ENCODE measurements at places on chromosomes 7 and 10.

DNA sequence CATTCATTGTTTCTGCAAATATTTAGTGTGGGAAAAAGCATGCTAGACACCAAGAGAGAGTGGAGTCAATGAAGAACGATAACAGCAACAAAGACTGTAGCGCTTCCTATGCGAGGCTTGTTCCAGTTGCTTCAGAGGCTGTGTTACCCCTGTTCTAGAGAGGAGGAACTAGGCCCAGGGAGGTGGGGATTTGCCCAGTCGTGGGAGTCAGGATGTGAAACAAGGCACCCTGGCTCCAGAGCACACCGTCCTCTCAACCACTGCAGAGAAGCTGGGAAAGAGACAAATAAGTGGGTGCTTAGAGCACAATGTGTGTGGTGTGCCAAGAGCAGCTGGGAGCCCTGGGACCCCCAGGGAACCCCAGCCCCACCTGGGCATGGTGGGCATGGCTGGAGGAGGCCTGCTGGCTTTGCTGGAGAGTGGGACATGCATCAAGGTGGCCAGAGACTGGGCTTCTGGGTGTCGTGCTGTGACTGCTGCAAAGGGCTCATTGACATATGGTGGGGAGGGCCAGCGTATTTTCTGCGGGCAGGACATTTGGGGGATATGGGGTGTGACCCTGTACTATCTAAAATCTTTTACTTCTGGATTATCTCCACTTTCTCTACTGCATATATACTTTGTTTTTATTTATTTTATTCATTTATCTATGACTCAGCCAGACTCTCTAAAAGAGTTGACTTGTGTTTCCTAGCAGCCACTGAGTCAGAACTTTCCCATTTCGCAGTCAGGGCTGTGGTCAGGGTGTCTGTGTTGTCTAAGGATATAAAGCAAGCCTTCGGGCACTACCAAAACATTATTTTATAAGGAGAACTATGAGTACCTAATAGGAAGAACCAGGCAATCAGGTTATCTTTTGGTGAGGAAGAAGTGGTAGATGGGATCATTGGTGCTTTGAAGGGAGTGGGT lies 95.4 kb downstream of the TCF7L2 start:
- no peak for DNase-seq

DNA sequence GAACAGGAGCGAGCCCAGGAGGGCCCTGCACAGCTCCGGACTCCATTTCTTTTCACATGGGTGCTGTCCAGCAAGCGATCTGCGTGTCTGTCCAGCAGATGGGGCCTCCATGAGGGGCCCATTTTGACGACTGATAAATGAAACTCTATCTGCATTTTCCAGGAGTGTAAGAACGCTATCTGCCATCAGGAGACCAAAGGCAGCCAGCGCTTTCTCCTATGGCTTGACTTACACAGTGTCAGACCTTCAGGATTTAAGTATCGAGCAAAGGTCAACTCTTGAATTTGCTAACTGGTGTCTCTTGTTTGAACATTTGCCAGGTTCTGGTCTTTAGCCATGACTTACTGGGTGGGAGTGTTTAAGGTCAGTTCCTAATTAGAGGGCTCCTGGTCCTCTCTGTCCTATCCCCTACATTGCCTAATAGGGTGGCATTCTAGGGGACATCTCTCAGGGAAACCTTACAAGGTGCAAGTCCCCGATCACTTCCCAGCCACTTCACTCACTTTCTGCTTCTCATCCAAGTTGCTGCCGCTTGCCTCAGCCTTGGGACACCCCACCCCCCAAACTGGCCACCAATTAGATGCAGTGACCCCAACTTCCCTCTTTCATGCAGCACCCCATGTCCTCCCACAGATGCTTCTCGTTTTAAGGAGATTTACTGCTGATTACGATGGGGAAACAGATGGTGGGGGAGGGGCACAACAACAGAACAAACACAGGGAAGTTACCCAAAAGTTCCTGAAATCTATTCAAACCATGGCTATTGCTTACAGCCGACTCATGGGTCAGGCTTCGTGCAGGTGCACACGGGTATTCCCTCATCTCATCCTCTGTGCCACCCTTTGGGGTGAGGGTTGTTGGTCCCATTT lies 20.0 kb downstream of the VSIR start:
- peak; percentile 40 for DNase-seq

GRCh38 chr7:82044497-82045080 lies 274.7 kb upstream of the HGF start:
- no peak for DNase-seq

GRCh38 chr10:37856881-37857286 lies 526 bp downstream of the ZNF248 start:
- DNase-seq: peak; percentile 34

GRCh38 chr10:3395041-3395440 lies 222.5 kb upstream of the PITRM1 start:
- no peak for DNase-seq

GRCh38 chr7:6164491-6164890 lies 107.9 kb downstream of the CYTH3 start:
- DNase-seq: no peak

- DNase-seq: no peak
These were observed 475.8 kb upstream of the C7orf33 start for GRCh38 chr7:148114804-148115203.

GRCh38 chr10:127033216-127034033 lies 128.2 kb downstream of the DOCK1 start:
- DNase-seq: no peak

DNA sequence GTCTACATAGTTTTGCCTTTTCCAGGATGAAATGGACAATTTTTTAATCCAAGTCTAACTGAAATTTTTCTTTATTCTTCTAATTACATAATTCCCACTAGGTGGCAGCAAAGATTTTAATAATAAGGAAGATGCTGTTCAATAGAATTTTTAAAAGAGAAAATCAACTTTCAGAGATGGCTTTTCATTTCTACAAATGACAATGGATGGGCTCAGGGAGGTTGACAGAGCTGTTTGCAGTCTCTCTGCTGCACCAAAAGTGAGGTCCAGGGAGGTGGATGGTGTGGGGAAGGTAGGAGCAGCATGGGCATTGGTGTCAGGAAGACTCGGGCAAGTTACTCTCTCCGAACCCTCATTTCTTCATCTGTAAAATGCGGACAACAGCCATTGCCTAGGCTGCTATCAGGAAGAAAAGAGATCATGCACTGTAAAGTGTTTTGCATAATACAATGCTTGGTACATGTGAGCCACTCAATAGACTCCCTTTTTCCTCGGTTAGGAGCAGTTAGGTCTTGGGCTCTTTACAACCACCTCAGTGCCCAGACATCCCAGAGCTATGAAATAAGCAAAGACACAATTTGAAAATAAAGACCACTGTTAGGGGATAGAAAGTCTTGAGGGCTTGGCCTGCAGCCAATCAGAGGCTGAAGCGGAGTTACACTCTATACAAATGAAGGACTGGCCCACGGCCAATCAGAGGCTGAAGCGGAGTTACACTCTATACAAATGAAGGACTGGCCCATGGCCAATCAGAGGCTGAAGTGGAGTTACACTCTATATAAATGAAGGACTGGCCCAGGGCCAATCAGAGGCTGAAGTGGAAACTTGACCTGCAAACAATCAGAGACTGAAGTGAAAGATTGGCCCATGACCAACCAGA lies 107.1 kb downstream of the ABLIM1 start:
- DNase-seq: peak; percentile 34

DNA sequence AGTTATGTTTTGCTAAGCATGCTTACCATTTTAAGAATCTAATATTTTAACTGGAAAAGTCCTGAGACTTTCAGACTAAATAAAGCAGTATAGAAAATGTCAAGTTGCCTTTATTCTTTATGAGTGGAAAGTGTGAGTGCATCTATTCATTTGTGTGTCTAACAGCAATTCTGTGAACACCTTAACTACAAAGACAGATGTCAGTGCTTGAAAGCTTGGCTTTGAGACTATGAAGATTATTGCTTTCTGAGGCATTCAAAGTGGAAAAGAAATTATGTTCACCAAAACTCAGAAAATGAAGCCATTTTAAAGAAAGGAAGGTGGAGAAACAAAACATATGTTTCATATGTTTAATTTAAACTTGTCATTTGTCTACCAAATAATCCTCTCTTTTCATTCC lies 294.5 kb upstream of the SEMA3C start:
- no peak for DNase-seq

GRCh38 chr7:2521341-2521745 lies 1.8 kb downstream of the LFNG start:
- no peak for DNase-seq

DNA sequence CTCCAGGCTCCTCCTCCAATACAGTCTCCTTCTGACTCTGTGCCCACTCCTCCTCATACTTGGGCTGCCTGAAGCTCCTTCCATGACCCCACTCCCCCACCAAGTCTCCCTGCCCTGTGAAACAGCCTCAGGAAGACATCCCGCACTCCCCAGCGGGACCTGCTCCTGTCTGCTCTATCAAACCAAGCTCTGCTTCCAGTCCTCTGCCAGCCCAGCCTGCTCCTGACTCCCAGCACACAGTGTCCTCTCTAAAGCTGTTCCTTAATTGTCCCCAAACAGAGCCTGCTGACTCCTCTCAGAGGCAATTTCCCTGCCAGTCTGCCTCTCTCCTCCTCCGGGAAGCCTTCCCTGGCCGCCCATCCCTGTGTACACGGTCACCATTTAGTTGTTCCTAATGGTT lies 9.9 kb downstream of the POLL start:
- no peak for DNase-seq

- no peak for DNase-seq
These were observed 58.2 kb upstream of the YAE1 start for GRCh38 chr7:39507866-39508551.

- DNase-seq: no peak
These were observed 21.2 kb upstream of the UCN3 start for GRCh38 chr10:5343561-5343960.

DNA sequence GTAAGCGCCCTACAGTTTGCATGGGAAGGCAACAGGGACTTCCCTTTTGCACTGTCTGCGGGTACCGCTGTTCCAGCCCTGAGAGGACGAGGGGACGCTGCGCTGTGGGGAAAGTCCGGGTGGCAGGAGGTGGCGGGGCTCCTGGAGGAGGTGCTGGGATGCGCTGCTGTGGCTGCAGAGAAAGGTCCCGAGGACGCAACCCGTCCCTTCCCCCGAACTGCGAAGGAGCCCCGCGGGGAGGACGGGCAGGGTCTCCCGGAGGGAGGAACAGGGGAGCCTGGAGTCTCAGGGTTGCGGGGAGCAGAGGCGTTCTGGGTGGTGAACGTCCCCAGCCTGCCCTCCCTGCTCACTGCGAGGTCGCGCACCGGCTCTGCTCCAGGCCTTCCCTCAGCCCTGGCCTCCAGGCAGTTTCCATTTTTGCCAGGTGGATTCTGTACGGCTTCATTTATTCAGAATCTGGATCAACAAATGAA lies 91.6 kb downstream of the CXCL12 start:
- no peak for DNase-seq

- DNase-seq: no peak
These were observed 244.2 kb upstream of the IGFBP3 start for GRCh38 chr7:46165276-46165675.

- no peak for DNase-seq
These were observed 201.4 kb downstream of the INHBA start for GRCh38 chr7:41501466-41501865.

GRCh38 chr7:2754086-2754485 lies 66.1 kb downstream of the AMZ1 start:
- DNase-seq: no peak

DNA sequence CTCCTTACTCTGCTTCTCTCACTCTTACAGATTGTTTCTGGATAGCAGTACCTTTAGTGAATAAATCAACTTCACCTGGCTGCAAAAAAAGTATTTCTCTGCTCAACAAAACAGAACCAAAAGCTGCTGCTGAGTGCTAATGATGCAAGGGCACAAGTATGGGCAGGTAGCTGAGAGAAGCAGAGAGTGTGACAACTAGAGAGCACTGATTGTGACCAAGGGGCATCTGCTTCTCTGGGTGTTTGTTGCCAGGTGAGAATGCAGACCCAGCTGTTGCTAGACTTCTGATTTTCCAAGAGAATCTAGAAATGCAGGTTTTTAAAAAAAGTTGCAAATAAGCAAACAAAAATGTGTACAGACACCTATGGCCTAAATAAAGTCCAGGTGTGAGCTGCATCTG lies 25.3 kb upstream of the PPIF start:
- DNase-seq: no peak

GRCh38 chr7:154569916-154570315 lies 433.0 kb downstream of the PAXIP1 start:
- no peak for DNase-seq

GRCh38 chr10:127266431-127266830 lies 70.0 kb upstream of the INSYN2A start:
- DNase-seq: no peak

- DNase-seq: no peak
These were observed 57.0 kb downstream of the ELFN1 start for GRCh38 chr7:1727079-1727478.

- DNase-seq: no peak
These were observed 760 bp upstream of the PRAP1 start for GRCh38 chr10:133346413-133346812.

DNA sequence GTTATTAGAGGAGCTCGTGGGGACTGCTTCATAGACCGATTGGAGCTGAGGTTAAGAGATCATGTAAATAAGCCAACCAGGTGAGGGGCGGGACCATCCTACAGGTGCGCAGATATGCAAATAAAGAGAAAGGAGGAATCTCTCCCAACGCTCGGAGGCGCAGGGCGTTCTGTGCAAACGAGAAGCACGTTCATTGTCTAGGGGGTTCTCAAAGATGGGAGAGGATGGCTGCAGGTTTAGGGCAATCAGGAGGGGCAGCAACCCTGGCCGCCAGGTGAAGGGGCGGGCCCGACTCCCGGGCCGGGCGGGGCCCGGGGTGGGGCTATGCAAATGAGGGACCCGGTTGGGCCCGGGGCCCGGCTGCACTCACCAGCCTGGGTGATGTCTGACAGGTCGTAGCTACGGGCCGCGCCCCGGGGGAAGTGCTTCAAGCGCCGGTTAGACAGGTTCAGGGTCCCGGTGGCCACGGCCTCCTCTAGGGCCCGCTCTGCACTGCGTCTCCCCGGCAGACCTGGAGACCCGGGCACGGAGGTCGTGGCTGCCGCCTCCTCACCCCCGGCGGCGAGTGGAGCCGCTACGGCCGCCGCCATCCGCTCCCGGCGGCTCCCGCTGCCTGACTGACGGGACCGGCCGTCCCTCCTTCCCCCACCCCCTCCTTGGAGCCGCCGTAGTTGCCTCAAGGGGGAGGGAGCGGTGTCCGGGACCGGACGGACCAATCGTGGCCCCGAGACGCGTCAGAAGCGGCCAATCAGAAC lies at the start of gene LRCH4:
LRCH4 (minus strand) TSS at position 619 of the 755 bp plus-strand sequence; CDS start at position 590, 29 bp downstream.
- peak; percentile 52 for DNase-seq

DNA sequence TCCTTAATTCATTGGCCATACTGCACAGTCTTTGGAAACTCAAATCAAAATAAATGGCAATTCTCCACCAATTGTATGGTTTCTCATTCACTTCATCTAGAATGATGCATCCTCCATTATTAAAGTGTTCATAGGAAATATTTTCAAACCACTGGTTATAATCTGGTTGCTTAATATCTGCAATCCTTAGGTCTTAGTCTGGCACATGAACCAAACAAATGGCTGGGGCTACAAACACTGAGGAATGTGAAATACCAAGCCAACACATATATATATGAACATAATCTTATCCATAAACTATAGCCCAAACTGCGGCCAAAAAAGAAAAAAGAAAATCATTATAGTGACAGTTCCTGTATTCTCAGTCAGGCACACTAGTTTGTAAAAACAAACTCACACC lies 5.7 kb upstream of the MSS51 start:
- no peak for DNase-seq

GRCh38 chr7:25638068-25638467 lies 409.8 kb upstream of the NPVF start:
- DNase-seq: no peak
